ENCODE measurements at places on chromosomes 2 and 18.

DNA sequence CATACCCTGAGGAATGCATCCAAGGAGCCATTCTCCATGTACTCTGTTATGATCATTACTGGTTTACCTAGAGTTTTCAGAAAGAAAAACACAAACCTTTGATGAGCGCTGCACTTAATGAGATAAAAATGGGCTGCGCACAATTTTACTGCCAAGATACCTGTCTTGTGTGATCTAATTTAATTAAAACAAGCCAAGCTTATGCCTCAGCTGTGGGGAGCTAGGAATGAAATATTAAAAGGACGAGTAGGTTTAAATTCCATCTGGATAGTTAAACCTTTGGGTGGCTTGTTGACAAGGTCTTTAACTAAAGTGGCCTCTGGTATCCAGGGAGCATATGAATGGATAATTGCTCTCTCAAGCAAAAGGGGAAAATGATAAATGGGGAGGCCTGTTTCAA lies 135.0 kb downstream of the EPHA4 start:
- no peak for DNase-seq

DNA sequence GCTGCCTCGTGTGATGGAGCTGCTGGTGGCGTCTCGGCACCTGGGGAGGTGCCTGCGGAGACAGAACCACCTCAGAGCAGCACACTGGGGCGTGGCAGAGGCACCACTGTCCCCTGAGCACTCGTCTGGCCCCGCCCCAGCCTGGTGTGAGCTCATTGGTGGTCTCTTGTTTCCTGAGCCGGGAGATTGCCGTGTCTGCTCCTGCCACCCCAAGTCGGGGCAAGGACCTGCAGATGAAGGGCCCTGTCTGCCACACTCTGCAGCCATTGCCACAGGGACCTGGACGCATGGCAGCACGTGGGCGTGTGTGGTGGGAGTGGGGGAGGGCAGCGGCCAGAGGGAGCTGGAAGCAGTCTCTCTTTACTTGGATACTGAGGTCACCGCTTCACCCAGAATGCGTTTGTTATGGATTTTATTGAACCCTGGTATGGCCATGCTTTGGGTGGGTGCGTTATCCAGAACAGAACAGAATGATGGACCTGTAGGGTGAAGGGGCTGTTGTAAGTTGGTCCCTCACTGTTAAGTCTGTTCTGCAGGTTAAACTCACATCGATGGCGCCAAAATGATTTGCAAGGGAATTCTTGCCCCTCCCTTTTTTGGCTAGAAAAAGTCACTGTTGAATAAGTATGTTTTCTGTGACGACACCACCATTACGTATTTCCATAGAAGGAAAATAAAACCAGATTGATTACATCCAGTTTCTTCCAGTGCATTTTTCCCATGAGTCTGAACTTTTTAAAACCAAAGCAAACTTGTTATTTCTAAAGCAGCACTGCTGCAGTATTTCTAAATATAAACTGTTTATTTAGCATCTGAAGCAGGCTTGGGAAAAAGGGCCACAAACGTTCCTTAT lies 92.0 kb downstream of the USP40 start:
- DNase-seq = no peak

GRCh38 chr2:231356466-231356844 lies 39.1 kb upstream of the B3GNT7 start:
- no peak for DNase-seq

DNA sequence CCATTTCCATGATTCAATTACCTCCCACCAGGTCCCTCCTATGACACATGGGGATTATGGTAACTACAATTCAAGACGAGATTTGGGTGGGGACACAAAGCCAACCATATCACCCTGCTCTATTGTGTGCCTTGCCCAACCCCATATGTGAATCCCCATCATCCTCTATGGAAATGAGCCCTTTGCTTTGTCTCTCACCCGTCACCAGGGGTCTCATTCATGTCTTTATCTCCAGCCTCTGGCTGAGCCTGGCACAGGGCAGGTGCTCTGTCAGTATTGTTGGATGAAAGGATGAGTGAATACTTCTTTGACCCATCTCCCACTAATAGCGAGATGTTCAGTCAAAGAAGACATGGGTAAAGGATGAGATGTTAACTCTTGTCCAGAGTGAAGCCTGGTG lies 116.6 kb upstream of the LGALSL start:
- no peak for DNase-seq
